ENCODE measurements at places on chromosomes 4 and X.
A peak's percentile ranks its signal among the peaks of the same experiment; 100 is the strongest.

DNA sequence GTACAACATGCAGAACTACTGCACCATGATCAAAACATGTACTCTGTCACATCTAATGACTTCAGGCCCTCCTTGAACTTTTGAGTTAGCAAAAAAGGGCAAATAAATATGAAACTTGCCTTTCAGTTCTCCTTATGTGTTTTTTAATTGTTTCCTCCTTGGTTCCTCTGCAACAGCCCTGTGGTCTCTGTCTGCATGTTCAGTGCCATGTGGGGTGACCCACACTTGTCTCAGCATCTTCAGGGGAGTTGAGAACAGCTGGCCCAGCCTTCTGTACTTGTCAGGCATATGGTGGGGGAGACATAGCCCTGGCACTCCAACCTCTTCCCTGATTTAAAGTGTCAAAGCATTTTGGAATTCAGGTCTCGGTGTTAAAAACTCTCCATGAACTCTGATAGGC lies 188.0 kb upstream of the PGRMC2 start:
- DNase-seq, result no peak

- DNase-seq, result peak; percentile 10
These were observed 17.5 kb downstream of the TRAPPC2 start for GRCh38 chrX:13716905-13717304.

- DNase-seq, result no peak
These were observed 61.1 kb upstream of the RBMX start for GRCh38 chrX:136941396-136942337.

GRCh38 chrX:104137496-104137895 lies 19.3 kb downstream of the SLC25A53 start:
- DNase-seq, result no peak

DNA sequence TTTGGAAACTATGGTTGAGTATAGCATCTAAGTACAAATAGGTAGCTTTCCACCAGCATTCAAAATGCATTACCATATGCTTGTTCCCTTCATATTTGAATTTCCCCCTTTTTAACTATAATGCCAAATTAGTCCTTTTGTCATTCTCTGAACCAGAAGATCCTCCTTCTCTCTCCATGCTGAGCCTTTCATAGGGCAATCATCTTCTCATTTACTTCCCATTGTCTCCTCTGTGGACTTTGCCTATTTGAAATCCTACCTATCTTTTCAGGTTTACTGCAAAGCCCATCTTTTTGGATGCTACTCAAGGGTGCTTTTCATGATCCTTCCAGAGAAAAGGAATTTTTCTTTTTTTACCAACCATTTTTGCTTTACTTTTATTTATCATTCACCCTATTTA lies 54.7 kb downstream of the DKK2 start:
- no peak for DNase-seq

DNA sequence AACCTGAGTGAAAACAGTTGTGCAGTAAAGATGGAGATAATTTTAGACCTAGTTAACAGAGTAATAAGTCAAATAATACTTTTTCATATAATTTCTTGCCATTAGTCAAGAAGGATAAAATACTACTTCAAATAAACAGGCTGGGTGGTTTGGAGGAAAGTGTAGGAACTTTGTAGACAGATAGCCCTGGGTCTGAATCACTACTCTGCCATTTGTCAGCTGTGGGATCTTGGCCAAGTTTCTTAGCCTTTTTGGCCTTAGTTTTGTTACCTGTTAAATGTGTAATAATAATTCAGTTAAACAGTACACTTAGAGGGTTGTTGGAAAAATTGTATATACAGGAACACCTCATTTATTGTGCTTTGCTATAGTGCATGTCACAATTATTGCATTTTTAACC lies 163.7 kb downstream of the NPNT start:
- no peak for DNase-seq

DNA sequence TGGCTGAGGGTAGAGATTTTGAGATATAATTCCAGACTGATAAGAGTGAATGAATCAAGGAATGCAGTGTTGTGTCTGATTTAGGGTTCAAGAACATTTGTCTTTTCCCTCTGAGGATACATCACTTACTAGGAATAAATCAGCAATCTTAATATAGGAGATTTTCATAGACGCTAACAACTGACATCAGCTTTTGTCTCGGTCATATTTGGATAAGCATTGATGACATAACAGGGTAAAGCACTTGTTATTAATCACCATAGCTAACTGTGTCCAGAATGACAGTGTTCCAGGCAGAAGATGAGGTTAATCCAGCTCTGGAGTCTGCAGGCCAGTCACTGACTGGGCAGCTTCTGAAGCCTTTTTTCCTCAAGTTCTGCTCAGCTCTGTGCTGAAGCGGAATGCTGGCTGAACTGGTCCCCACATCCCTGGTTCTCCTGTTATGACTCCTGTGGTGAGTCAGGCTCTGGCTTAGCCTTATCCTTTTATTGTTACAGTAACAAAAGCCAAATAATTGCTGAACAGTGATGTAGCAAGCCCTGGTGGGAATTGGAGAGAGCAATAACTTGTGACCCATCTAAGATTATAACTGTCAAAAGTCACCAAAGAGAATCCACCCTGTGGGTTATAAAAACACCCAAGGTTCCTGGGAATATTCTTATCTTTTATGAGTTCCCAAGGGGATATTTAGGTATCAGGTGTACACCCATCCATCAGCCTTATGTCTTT lies 41.8 kb downstream of the FNIP2 start:
- no peak for DNase-seq

- DNase-seq, result no peak
These were observed 1712.5 kb downstream of the C4orf33 start for GRCh38 chr4:130808492-130808891.

DNA sequence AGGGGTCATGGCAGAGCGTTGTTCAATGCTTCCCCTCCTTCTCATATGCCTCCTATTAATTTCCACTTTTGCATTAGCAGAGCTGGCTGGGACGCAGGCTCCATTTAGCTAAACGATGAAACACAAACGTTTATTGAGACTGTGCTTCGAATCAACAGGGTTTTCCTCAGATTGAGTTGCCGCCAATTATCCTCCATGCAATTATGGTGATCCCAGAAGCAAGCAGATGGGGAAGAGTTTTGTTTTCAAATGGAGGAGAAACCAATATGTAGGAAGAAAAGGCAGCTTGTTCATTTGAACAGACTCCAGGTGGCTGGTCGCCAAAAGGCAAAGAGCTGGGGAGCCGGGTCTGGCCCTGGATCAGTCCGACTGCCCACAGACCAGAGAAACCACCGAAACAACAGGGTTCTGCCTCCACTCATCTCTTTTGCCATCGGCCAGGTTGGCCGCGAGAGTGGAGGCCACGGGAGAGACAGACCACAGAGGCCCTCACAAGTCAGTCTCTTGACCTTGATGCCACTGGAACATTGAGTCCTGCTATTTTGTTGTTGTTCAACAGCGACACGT lies 184.8 kb downstream of the GBA3 start:
- DNase-seq, result no peak

GRCh38 chr4:48205107-48205506 lies 64.5 kb downstream of the TEC start:
- no peak for DNase-seq

- DNase-seq, result no peak
These were observed 60.4 kb downstream of the EFNB1 start for GRCh38 chrX:68889249-68889648.

- DNase-seq, result no peak
These were observed 124.2 kb upstream of the EOLA2 start for GRCh38 chrX:150062292-150063137.

GRCh38 chrX:153623310-153624029 lies 23.5 kb upstream of the DUSP9 start:
- DNase-seq, result no peak

DNA sequence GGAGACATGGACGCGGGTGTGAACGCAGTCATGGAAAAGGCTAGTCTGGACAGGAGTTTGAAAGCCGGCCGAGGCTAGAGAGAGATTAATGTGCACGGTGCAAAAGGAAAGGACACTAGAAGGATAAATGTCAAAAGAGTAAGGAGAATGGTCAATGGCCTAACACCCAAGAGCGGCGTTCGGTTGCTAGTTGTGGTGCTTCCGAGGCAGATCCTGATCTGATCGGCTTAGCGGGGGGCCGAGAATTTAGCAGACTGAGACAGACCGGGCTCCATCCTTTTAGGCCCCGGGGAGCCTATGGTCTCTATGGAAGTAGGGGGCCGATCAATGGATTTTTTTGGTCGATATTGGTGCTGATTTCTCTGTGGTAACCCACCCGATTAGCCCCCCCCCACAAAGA lies 6.9 kb downstream of the GAGE10 start:
- DNase-seq, result no peak

- DNase-seq, result no peak
These were observed 60.7 kb upstream of the LCORL start for GRCh38 chr4:18082236-18082635.

- DNase-seq, result no peak
These were observed 1.1 kb downstream of the NAA10 start for GRCh38 chrX:153933748-153934147.

- no peak for DNase-seq
These were observed 148.9 kb upstream of the CPEB2 start for GRCh38 chr4:14853176-14853943.

- no peak for DNase-seq
These were observed 6.8 kb downstream of the PPARGC1A start for GRCh38 chr4:23882976-23883531.

- DNase-seq, result no peak
These were observed 4.1 kb downstream of the STOX2 start for GRCh38 chr4:183909187-183909586.

GRCh38 chrX:74346088-74346487 lies 42.1 kb downstream of the ZCCHC13 start:
- no peak for DNase-seq

GRCh38 chrX:53595266-53595810 lies 91.2 kb downstream of the HUWE1 start:
- no peak for DNase-seq

DNA sequence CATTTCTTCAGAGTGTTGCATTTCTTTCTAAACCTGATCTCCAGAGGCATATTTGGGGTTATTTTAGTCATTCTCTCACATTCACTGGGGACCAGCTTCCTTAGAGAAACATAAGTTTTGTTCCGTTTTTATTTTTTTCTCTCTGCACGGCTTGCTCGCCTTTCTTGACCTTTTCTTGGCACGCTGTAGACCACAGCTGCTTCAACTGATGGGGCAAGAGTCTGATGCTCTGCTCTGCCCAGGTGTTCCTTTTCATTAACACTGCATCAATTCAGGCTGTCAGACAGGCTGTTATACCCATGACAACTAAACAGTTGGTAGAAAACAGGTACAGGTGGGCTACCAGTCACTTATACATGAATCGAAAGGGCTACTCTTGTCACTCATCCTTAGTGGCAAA lies 682.2 kb upstream of the DIAPH2 start:
- DNase-seq, result no peak

DNA sequence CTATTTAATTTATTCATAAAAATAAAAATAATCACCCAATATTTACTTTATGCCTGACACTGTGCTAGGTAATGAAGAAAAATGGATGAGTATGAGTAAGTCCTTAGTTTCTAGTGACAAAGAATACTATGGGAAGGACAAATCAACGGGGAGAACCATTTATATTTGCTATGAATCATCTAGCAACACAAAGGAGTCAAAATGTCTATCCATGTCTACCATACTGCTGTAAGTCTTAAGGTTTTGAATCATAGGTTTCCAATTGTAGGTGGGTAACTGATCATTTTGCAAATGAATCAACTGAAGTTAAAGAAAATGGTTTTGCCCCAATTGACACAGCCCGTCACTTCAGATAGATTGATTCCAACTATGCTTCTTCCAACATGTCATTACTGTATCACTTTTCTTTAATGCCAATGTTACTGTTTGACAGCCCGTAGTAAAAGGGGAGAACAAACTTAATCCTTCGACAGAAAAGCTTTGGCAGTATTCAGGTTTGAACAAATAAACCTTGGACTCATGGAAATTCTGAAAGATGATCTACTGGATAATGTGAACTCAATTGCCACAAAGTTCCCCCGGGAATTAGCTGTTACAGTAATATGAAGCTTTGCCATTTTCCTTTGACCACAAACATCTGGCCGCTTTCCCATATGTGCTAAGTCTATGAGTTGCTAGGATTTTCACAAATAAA lies 3.2 kb downstream of the TDO2 start:
- no peak for DNase-seq

DNA sequence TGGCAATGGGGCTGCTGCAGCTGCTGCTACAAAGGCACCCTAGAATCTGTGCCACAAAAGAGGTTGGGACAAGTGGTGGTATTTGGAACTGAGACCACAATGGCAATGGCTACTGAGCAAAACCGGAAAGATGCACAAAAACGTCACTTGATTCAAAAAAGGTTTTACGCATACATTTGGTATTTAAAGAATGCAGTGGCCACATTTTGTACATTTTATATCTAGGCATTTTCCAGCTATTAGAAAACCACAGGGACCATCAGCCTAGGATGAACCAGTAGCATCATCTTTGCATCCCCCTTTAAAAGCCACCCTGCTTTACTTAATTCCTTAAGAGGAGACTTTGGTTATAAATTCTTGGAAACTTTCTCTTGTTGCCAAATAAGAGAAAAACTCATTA lies 104.8 kb upstream of the CXCL13 start:
- no peak for DNase-seq

DNA sequence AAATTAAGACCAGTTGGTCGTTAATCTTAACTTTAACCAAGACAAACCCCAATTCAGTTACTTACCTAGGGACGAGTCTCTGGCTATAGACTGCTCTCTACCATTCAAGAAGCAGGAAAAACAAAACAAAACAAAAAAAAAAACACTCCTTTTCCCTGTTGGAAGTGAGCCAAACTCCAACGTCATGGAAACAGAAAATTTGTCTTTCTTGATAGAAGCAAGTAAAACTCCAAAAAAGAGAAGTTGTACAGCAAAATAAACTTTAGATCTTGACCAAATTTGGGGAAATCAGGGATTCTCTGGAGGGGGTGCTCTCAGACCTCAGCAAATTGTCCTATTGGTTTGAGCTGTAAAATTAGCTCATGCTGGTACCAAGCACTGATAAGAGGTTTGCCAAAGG lies 3.7 kb downstream of the CNGA1 start:
- no peak for DNase-seq

GRCh38 chr4:140777894-140778293 lies 21.7 kb upstream of the TBC1D9 start:
- no peak for DNase-seq

GRCh38 chrX:69228732-69229131 lies 63.5 kb upstream of the PJA1 start:
- no peak for DNase-seq

DNA sequence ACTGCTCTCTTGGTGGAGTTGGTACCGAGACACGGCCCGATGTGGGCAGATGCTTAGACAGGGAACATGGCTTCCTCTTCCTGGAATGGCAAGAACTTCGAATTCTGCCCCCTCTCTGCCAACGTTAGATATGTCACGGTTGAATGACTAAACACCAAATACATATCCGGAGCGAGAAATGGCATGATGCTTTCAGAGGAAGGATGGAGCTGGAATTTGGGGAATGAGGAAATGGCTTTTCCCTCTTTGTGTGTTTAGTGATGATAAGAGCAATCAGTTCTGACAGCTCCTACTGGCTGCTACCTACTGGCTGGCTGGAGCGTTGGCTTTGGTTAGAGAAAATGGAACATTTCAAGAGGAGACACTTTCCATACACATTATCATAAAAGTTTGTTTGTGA lies 140.0 kb downstream of the DHRSX start:
- DNase-seq, result no peak

GRCh38 chr4:81380437-81380836 lies 91.3 kb downstream of the RASGEF1B start:
- no peak for DNase-seq

Data from activated T-helper 1 cell treated with anti-CD3 and anti-CD28 coated beads, Interleukin-2, amount 50 U/mL, for 16 hours (primary cell).